Astrocyte (in vitro differentiated cells and primary cell): ENCODE measurements at places on chromosomes 6 and 20.

- DNase-seq = no peak
Observed at GRCh38 chr20:62350629-62351422, 16.3 kb downstream of the LAMA5 start.

GRCh38 chr20:2865630-2866029 lies 7.7 kb upstream of the PTPRA start:
- no peak for DNase-seq

DNA sequence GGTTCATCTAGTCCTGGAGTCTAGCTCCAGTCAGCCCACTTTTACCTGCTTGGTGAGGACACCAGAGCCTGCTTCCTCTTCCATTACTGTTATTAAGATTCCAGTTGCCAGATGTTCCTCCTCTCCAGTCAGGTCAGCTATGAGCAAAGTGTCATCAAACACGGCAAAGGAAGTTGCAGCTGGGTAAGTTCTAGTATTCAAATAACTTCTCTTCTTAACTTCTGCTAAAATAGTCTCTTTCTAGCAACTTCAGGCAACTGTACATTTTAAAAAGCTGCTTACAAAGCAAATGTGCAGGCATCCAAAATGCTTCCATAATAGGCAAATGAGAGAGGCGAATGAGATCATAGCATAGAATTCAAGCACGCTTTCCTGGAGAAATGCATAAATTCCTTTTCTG lies 18.4 kb upstream of the MRPS18A start:
- DNase-seq = no peak

- DNase-seq = no peak
Observed at GRCh38 chr6:118367314-118367713, 180.8 kb upstream of the PLN start.

- DNase-seq = no peak
Observed at GRCh38 chr6:20458027-20458894, 56.6 kb downstream of the E2F3 start.

DNA sequence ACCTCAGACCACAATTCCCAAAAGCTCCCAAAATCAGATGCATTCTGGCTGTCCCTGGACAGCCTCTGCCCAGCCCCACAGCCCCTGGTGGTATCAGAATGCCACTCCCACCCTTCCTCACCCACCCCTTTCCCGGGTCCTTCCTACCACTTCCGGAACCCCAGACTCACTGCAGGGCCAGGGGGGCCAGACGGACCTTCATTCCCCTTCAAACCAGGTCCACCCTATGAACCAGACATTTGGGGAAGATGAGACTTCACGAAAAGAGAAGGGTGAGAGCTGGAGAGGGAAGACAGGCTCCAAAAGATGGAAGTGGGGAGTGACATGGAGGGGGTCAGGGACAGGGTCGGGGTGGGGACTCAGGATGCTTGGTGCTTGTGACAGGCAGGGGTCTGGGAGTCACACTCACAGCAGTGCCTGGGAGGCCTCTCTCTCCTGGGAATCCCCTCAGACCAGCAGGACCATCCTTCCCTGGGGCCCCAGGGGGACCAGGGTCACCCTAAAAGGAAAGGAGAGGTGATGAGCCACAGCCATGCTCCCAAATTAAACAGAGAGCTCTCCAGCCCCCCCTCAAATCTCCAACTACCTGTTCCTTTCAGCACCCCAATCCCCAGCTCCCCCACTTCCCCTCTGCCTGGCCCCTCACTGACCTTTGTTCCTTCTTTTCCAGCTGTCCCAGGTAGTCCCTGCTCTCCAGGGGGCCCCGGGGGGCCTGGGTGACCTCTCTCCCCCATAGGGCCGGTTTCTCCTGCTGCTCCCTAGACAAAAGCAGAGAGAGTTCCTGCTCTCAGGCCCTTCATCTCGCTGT lies 20.2 kb downstream of the COL11A2 start:
- no peak for DNase-seq

DNA sequence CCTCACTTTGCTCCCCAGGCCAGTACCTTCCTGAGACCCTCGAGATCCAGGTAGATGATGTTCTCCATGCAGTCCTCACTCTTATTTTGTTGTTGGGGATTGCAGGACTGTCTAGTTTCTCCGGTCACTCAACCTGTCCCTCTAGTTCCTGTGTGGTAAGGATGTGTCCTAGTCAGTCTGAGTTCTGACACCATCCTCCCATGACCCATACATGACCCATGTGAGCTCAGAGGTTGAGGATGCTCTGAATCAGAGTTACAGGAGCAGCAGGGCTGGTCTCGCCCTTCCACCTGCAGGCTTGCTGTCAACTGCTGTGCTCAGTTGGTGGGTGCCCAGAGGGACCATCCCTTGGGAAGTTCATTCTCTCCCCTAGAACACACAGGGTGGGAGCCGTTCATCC lies 11.9 kb upstream of the CST8 start:
- DNase-seq = no peak

DNA sequence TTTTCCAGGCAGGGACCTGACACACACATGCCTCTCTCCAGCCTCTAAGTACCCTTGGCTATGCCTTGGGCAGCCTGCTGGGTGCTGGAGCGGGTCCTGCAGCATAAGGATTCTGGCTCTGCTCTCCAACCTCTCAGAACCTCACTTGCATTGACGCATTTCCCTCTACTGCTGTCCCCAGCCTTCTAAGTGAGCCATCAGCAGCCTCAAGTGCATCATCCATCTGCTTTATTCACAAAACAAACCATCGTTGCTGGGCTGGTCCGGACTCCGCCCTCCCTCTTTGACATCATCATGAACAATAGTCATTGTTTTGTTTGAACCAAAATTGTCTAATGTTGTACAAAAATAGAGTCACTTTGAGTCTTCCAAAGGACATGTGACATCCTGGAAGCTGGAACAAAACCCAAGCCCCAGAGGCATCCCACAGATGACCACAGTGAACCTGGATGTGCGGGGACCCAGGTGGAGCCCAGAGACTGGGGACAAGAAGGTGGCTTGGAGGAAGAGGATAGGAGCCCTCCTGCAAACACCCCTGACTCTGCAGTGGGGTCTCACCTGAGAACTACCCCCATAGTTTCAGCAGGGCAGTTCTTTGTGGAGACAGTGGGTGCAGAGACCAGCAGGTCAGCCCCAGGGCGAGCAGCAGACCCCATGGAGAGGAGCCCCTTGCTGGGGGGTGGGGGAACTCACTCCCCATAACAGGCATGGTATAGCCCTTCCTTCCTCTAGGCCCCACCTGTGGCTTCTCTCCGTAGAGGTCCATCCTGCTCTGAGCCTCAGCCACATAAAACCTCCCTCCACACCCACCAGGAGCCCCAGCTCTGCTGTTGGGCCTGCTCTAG lies 230.1 kb downstream of the SYNDIG1 start:
- DNase-seq = no peak

GRCh38 chr6:167501831-167502385 lies 177.0 kb downstream of the TTLL2 start:
- no peak for DNase-seq

- DNase-seq = no peak
Observed at GRCh38 chr6:116060572-116061283, at the start of gene FRK. TSS of gene FRK (minus strand) at chr6:116060891. CDS start at chr6:116060311, 580 bp downstream.

DNA sequence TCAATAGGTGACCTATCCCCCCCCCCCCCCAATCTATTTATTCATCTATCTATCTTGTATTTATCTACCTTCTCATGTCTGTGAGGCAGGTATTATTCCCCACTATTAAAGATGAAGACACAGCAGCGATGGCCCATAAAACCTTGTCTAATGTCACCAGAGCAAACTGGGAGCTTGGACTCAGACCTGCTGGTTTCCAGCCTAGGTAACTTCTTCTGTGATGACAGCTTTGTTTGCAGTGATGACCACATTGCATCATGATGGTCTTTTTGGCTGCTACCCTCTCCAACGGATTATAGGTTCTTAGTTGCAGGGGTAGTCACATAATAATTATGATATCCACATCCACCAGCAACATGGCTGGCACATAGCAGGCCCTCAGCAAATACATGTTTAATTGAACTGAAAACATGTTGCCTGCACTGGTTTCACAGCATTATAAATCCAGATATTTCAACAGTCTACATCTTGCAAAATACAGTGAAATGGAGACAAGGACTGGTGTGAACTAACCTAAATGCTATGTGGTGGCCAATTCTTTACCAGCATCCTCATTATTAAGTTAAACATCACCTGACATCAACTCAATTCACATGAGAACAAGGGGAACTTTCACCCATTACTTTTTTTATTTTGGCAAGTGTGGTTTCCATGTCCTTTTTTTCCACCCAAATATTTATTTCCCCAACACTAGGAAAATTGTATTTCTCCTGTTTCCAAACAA lies 712.5 kb upstream of the NRSN1 start:
- peak; percentile 29 for DNase-seq

- peak; percentile 44 for DNase-seq
Observed at GRCh38 chr6:149134511-149134933, 183.0 kb upstream of the TAB2 start.

DNA sequence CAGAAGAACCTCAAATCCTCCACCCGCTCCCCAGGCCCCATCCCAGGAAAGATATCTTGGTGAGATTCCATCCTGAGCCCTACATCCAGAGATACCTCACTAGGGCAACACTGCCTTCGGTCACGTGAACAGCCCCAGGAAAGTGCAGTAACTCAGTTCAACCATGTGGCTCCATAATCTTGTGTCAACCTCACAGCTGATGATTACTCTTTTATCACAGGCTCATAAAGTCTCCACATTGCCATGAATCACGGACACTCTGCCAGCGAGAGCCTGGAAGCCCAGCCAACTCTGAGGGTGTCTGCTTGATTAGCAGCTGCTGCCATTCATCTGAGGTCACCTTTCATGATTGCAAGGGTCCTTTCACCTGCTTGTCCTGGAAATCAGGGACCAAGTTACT lies 175.8 kb upstream of the LRFN2 start:
- DNase-seq = no peak

DNA sequence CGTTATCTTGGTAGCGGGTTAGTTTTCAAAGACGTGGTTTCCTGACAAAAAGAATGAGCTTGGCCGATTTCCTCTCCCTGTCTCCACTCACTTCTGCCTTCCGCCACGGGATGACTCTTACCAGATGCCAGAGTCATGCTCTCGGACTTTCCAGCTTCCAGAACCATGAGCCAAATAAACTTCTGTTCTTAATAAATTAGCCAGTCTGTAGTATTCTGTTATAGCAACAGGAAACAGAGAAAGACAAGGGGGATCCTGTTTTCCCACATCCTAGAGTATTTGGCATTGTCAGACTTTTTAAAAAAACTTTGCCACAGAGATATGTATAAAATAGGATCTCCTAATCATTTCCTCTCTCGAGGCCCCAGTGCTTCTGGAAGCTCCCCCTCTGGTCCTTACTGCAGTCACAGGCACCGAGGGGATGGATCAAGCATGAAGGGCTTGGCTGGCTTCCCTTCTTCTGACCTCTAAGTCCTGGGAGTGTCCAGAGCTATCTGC lies 84.9 kb upstream of the NAA20 start:
- DNase-seq = peak; percentile 90

DNA sequence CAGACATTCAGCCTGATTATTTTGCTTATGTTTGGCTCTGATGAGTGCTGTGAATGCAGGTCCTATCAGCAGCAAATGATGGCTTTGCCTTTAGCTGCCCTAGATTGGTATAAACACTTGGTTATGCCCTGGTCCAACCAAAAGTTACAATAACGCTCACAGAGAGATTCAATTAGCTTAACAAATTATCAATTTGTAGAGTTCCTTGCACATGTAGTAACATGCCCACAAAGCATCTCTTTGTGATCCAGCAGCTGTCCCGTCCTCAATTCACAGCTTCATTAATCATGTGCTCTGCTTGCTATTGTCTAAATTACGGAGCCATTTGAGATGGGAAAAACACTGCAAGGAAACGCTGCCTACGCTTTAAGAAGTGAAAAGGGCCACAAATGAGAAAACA lies 457.9 kb downstream of the HDGFL1 start:
- no peak for DNase-seq

DNA sequence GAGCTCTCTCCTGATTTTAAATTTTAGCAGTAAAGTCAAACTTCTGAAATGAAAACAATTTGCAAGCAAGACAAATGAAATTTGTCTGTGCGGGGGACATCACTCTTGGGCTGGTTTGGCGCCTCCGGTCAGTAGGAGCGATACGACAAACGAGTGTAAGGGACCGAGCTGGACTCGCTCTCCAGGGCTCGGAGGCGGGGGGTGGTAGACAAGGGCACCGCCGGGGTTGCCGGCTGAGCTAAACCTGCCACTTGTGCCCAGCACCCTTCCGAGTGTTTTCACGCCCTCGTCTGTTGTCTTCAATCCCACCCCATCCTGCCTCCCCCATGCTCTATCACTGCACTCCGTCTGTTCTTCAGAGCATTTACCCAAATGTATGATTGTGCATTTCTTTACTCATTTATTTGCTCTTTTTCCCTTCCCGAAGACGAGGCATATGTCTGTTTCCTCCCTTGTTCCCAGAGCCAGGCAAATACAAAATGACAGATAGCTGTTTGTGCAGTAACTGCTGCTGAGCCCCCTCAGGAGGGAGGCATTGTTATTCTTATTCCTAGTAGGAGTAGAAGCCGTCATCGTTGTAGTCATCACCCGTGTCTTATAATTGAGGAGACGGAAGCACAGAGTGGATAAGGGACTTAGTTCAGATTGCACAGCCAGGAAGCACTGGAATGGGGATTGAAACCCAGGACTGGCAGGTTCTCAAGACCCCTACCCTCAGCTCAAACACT lies 62.8 kb upstream of the APCDD1L start:
- DNase-seq = no peak

DNA sequence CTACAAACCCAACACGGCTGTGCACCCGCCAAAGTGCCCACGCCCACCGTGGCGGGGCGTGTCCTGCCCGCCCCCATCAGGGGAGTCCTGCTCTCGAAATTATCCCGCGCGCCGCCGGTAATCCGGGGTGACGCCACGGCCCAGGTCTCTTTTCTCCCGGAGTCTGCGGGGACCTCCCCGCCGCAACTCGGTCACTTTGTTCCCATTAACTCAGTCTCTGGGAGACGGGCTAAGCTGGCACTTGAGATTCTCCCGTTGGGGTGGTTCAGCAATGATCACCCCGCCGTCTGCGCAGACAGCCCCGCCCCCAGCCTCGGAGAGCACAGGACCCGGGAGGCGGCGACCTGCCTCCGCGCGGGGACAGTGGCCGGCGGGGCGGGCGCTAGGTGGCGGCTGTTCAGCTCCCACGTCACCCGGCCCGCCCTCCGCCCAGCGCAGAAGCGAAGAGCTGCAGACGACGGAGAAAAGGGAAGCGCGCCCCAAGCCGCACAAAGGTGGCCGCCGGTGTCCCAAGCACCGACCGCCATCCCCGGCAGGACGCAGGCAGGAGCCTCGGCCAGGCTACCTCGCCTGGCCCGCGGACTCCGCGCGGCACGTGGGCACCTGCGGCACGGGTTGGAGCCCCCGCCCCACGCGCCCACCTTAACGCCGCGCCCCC lies 31.5 kb downstream of the SF3B5 start:
- no peak for DNase-seq

DNA sequence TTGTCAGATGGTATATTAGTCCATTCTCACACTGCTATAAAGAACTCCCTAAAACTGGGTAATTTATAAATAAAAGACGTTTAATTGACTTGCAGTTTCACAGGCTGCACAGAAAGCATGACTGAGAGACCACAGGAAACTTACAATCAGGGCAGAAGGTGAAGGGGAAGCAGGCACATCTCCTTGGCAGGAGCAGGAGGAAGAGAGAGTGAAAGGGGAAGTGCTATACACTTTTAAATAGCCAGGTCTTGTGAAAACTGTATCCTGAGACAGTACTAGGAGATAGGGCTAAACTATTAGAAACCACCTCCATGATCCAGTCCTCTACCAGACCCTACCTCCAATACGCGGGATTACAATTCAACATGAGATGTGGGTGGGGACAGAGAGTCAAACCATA lies 193.9 kb upstream of the KCNG1 start:
- DNase-seq = no peak

- DNase-seq = peak; percentile 51
Observed at GRCh38 chr6:35258858-35259193, 709 bp upstream of the ZNF76 start.

- peak; percentile 26 for DNase-seq
Observed at GRCh38 chr20:23415959-23416583, 5.2 kb downstream of the NAPB start.
